ENCODE measurements at places on chromosomes 5 and 9.

DNA sequence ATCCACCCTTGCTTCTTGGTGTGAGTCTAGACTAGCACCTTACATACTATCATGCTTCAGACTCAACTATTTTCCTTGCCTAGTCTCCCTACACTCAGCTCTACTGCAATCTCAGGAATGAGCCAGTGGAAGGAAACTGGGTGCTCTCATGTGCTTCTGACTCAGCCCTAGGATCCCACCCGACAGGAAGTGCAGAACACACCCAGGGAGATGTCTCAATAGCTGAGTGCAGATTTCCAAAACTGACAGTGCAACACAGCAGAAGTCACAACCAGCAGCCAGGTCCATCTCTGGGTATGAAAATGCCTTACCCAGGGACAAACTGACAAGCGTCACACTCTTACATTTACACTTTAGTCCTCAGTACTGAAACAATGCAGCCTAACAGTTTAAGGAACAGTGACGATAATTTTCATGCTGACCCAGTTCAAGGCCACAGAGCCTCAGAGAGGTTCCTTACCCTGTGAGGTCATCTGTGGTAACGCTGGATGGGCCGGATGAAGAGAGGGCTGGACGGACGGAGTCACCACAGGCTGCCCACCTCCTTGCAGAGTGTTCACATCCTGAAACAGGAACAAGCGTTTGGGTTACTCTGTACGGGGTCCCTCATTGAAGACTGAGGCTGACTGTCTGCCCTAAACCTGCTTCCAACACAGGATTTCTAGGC, 33.0 kb downstream of the FKBP15 start:
- peak; percentile 20 for DNase-seq

DNA sequence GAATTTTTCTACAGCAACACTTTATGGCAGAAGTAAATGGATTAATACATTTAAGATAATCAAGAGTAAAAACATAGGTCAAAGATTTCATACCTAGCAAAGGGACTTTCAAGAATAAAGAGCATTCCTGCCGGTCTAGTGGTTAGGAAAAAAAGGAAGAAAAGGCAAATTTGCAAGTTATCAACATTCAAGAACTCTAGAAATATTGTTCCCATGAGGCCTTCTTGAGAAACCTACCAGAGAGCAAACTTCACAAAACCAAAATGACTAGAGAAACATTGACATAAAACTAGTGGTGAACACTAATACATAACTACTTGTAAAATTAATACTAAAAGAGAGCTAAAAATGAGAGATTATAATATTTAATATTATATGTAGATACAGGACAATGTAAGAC, 320.2 kb upstream of the RGMB start:
- DNase-seq = no peak

DNA sequence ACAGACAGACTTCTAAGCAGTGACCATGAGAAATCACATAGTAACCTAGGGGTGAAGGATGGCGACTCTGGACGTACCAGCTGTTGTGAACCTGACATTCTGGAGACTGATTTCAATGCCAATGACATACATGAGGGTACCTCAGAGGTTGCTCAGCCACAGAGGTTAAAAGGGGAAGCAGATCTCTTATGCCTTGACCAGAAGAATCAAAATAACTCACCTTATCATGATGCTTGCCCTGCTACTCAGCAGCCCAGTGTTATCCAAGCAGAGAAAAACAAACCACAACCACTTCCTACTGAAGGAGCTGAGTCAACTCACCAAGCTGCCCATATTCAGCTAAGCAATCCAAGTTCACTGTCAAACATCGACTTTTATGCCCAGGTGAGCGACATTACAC, 38.0 kb upstream of the CCDC152 start:
- no peak for DNase-seq

DNA sequence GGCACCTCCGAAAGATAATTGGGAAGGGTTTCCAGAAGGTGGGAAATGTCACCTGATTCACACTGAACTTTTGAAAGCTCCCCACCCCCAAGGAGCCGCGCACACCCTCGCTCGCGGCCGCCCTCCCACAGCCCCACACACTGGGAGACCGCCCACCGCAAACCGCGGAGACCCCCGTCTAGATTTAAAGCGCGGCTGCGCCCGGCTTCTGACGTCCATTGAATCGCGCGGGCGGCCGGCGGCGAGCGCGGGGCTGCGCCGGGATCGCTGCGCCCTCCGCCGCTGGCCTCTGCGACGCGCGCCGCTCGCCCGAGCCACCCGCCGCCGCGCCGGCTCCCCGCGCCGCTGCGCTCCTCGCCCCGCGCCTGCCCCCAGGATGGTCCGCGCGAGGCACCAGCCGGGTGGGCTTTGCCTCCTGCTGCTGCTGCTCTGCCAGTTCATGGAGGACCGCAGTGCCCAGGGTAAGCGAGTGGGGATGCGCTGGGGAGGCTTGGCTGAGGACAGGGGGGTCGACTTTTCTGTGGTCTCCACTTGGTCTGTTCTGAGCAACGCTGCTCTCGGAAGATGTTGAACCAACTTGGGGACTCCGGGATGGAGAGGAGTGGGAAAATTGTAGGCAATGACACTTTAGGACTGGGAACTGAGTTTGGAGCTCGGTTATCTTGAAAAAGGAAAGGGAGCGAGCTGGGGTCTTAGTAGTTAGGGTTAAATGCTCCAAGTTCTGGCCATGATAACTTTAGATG, at the start of gene FST:
TSS of gene FST (plus strand) at position 214 of the 743 bp plus-strand sequence. CDS start at position 377, 163 bp downstream.
- no peak for DNase-seq

DNA sequence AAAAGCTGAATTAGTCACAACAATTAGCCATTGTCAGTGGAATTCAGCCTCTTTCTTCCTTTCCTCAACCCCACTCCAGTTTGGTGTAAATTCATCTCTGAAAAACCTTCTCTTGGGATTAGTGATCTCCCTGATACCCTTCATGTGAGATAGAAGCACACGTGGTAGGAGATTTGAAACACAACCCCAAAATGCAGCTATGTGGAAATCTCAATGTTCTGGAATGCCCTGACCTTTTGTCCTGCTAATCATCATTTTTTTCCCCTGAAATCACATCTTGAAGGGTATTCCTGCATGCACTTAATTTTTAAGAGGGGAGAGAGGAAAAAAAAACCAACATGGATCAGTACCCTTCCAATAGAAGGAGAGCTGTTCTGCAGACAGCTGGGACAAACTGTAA, 612.6 kb downstream of the EBF1 start:
- no peak for DNase-seq

DNA sequence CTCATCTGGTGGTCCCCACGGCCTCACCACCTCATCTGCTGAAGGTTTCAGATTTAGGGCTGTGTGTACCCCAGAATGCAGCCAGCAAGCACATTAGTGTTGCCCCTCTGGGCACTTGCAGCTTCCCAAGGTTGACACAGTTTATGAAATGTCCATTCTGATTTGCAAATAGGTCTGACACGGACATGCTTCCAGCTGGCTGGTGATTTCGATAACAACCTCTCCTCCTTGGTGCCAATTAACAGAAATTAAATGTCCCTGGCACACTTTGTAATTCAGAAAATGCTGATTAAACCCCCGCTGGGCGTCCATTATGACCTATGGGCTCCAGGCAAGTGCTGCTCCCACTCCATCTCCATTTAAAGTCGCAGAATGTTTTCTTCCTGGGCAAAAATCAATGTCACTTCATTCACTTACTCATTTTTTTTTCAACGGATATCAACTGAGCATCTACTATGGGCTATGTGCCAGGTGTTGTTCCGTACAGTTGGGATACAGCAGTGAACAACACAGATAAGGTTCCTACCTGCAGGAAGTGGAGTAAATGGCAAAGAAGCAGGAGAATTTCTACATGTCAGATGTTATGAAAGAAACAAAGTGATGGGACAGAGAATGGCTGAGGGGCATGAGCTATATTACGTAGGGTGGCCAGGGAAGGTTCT, 32.0 kb downstream of the PLAC8L1 start:
- DNase-seq = no peak

- DNase-seq = no peak
These were observed 38.0 kb downstream of the TGFBI start for GRCh38 chr5:136066661-136067271.

DNA sequence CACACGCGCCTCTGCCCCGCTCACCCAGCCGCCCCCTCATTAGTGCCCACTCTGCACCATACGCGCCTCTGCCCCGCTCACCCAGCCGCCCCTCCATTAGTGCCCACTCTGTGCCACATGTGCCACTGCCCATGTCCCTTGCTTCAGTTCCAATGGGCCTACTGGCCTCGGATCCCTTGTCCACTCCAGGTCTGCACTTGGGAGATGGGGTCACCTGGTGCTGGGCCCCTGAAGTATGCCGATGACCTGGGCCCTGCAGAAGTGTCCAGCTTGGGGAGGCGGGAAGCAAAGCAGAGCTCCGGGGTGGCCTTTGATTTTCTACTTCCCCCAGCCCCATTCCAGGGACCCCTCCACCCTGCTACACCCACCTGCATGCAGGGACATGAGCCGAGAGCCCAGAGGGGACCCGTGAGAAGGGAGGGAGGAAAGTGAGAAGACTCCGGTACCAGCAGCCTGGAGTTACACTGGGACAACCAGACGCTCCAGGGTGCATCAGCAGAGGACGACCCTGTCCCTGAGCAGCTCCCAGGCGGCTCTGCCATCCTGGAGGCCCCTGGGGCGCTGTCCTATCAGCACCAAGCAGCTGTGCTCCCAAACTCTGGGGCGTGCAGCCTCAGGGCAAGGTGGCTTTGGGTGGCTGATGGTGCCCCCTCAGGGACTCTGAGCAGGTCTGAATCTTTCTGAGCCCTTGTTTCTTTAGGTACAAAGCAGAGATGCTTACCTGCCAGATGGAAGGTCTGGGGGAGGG, 140.8 kb downstream of the RXRA start:
- DNase-seq = no peak

GRCh38 chr5:103464835-103465484, 97.6 kb downstream of the NUDT12 start:
- no peak for DNase-seq

DNA sequence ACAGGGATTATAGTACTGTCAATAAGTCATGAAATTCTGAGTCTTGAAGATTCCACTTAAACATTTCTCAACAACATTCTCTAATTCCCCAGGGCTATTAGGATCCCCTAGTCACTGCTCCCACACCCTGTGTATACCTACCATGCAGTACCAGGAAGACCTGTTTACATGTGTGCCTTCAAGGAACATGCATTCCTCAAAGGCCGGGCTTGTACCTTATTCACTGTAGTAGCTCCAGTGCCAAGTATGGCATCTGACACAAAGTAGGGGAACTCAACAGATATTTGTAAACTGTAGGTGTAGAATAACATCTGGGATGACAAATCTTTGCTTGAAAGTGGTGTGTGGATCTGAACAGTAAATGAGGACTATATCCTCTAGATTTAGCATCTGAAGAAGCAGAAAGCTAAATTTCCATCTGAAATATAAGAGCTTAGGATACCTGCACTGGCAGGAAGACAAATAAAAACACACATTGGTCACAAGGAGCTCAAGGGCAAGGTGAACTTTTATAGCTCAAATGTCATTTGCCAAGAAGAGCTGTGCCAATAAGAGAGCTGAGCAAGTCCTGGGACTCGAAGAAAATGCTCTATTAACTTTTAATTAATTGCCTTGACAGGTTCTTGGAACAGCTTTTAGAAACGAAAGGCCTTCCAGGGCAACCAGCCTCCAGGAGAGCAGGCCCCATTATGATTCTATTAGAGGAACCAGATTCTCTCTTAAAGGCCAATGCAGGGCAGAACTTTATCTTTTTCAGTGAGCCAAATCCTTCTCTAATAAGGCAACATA, 52.3 kb upstream of the MYOT start:
- DNase-seq = no peak

DNA sequence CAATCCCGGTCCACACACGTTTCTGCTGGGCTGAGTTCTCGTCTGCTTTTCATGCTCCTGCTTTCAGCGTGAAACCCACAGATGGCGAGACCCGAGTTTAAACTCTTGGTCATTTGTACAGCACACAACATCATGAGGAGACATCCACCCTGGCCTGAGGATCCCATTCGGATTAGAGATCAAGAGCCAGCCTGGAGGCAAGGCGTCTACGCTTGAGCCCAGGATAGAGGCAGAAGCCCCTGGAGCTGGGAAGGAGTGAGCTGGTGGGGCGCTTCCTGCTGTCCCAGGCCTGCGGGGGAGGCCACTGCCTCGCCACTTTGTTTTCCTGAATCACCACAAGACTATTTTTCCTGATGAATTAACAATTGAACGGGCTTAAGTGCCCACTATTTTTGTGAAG, 281.9 kb upstream of the IRX4 start:
- no peak for DNase-seq

DNA sequence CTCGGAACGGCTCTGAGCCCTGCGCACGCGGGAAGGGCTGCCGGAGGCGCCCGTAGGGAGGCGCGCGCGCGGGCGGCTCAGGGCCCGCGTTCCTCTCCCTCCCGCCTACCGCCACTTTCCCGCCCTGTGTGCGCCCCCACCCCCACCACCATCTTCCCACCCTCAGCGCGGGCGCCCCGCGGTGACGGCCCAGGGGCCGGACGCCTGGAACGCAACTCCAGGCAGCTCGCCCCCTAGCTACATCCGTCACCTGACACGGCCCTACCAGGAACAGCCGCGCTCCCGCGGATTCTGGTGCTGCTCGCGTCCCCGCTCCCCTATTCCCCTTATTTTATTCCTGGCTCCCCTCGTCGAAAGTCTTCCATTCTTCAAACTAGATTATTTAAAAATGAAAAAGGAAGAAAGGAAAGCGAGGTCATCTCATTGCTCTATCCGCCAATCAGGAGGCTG, at the start of gene CDKN2B-AS1:
TSS of gene CDKN2B-AS1 (plus strand) at position 236 of the 450 bp plus-strand sequence.
- DNase-seq = no peak

DNA sequence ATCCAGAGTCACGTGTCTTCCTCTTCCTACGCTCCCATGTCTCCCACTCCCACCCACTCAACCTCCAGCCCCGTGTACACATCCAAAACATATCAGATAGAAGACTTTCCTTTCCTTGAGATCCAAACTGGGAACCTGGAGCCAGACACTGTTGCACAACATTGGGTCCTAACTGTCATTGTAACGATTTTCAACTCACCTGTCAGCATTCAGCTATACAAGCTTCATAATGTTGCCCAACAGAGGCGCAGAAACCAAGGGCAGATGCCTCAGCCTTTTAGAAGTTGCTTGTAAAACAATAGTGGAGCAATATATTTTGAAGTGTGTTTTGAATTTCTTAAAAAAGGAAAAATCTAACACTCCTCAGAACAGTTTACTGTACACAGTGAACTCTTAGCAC, 84.9 kb upstream of the GLIS3 start:
- DNase-seq = no peak

DNA sequence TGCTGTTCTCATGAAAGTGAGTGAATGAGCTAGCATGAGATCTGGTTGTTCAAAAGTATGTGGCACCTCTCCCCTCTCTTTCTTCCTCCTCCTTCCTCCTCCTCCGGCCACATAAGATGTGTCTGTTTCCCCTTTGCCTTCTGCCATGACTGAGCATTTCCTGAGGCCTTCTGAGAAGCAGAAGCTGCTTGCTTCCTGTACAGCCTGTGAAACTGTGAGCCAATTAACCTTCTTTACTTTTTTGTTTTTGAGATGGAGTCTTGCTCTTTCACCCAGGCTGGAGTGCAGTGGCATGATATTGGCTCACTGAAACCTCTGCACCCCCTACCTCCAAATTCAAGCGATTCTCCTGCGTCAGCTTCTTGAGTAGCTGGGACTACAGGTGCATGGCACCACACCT, 6.1 kb downstream of the S100Z start:
- DNase-seq = peak; percentile 11

DNA sequence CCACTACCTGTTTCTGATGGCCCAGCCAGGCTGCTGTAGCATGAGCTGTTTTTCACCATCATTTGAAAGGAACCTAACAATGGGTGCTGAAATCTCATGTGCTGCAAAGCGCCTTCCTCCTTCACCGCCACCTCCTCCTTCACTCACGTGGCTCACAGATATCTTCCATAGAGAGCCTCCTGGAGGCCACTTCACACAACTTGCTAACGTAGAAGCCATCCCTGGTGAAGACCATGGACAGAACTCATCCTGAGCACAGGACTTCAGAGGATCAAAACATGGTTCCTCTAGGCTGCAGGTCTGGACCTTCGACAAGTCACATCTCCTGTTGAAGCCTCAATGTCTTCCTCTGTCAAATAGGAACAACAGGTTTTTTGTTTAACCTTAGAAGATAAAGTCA, 155.5 kb upstream of the RAD23B start:
- no peak for DNase-seq
